ENCODE measurements at places on chromosomes 3 and 15.

DNA sequence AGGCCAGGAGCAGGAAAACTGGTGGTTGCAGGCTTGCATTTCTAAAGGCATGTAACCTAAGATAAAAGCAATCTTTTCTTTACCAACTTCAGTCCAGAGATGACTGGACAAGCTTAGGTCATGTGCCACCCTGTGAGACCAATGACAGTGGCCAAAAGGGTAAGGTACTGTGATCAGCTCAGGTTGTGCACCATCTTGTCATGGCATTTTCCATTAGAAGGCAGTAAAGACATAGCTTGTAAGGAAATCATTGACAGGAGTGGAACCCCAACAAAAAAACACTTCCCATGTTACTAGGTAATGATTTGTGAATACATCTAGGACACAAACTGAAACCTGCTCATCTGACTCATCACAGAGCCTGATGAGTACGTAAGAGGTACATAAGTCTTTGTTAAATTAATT is 35.2 kb downstream of the SSR3 start:
- peak; percentile 34 for DNase-seq

DNA sequence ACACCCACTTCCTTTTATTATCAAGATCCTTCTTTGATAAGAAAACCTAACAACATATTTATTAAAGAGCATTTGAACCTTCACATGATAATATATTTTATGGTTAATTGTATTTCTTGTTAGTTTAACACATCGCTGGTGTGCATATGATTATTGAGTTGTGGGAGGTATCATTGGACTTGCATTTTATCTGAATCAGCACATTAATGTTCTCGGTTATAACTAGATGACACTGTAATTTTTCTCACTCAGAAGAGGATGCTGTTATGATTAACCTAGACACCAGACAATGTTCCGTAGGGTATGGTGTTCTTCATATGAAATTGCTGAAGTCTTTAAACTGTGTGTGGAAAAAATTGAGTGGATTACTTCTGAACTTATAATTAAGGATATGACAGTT is 1188.3 kb upstream of the EPHA6 start:
- DNase-seq = no peak

- DNase-seq = no peak
Observed at GRCh38 chr3:115834068-115834467, 210.8 kb downstream of the GAP43 start.

GRCh38 chr3:122488262-122488973 is 26.3 kb downstream of the KPNA1 start:
- no peak for DNase-seq

GRCh38 chr3:171542976-171543375 is 82.8 kb upstream of the TNIK start:
- DNase-seq = no peak

- DNase-seq = no peak
Observed at GRCh38 chr15:50278496-50278895, 13.0 kb upstream of the HDC start.

DNA sequence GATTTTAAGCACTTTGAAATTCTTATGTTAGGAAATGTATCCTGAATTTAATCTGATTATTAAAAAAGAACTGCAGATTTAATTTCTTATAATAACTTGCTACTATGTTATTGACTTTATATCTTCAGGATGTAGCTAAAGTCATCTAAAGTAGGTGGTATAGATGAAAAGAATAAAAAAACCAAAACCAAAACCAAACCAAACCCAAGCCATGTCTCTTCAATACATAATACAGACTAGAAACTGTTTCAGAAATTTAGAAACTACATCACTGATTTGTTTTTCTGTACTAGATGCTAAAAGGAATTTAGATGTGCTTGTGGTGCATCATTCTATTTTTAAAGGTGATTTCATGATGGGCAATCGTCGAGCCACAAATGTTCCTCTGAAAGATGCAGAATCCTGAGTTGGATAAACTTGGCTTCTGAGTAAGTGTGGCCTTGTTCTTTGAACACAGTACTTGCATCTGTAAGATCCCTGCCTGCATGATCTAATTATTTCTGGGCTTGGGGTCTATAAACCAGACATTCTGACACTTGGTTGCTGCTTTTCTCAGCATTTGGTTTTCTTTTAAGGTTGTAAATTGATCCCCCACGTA is 287.1 kb upstream of the SUCLG2 start:
- no peak for DNase-seq

DNA sequence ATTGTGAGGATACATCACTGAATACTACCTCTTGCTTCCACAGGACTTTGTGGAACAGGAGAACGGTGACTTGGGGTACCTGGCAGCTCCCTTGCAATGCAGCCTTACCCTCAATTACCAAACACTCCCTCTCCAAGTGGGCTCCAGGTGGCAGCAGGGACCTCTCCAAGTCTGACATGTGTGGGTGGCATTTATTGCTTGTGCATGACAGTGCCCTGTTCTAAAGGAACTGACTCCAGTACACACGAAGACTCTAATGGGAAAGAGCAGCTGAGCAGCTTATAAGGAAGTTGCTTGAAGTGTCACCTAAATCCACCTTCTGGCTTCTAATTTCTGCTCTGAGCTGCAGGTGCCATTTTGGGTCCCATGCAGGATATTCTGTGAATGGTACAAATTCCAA is 174.1 kb upstream of the SLCO3A1 start:
- DNase-seq = no peak

DNA sequence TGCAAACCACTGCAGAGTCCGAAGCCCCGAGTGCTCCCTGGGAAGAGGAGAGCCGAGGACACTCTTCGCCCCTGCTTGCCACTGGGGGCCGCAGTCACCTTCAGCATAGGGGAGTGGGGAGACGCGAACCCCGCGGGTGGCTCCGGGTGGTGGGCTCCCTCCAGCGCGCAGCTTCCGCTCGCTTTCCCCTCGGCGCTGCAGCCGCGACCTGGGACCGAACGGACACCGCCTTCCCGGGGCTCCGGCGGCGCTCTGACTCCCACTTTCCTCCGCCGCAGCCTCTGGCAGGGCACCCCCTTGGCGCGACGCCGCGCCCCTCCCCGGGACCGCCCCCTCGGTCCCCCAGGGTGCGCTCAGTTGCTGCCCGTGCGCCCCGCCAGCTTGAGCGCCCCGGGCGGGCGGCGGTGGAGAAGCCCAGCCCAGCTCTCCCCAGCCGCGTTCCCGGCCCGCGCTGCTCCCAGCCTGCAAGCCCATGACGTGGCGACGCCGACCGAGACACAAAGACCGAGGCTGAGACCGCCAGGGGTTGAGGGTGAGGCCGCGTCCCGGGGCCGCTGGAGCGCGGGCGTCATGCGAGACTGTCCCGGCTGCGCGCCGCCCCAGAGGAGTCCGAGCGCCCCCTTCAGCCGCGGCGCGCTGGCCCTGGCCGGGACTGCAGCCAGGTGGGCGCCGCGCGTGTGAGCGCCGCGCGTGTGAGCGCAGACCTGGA is at the start of gene MINAR1:
TSS of gene MINAR1 (plus strand) at position 701 of the 709 bp plus-strand sequence. CDS start 23,812 bp downstream, outside the sequence.
- DNase-seq = peak; percentile 11

- no peak for DNase-seq
Observed at GRCh38 chr15:98855067-98855814, 152.4 kb downstream of the PGPEP1L start.

- no peak for DNase-seq
Observed at GRCh38 chr3:192042116-192042515, 581.2 kb downstream of the PYDC2 start.

- no peak for DNase-seq
Observed at GRCh38 chr3:23781051-23781450, 24.7 kb upstream of the UBE2E1 start.

DNA sequence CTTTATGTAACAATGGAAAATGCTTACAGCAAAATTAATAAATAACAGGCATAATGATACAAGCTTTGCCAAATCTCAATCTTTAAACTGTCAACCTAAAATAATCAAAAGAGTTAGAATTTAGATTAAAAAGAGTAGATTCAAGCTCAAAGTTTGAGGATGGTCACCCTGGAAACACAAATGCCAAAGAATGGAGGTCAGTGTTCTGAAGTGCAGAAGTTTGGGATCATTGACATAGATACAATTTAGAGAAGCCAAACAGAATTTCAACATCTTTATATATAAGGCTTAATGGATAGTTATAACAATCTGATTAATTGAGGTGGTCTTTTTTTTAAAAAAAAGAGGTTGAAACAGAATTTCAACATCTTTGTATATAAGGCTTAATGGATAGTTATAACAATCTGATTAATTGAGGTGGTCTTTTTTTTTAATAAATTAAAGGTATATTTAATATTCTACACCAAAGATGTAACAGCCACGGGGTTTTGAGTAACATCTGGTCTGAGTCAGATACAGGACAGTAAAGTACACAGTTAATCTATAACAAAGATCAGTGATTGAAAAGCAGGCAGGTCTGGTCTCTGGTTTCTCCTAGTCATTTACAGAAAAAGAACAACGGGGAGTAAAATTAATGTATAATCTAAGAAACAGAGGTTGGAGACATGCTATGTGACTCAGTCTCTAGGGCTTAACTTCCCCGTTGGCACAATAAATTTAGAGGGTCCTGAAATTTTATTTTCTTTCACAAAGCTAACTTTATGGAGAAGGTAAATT is 490.7 kb downstream of the GBE1 start:
- DNase-seq = no peak

- no peak for DNase-seq
Observed at GRCh38 chr15:92715758-92716157, 60.2 kb upstream of the FAM174B start.

DNA sequence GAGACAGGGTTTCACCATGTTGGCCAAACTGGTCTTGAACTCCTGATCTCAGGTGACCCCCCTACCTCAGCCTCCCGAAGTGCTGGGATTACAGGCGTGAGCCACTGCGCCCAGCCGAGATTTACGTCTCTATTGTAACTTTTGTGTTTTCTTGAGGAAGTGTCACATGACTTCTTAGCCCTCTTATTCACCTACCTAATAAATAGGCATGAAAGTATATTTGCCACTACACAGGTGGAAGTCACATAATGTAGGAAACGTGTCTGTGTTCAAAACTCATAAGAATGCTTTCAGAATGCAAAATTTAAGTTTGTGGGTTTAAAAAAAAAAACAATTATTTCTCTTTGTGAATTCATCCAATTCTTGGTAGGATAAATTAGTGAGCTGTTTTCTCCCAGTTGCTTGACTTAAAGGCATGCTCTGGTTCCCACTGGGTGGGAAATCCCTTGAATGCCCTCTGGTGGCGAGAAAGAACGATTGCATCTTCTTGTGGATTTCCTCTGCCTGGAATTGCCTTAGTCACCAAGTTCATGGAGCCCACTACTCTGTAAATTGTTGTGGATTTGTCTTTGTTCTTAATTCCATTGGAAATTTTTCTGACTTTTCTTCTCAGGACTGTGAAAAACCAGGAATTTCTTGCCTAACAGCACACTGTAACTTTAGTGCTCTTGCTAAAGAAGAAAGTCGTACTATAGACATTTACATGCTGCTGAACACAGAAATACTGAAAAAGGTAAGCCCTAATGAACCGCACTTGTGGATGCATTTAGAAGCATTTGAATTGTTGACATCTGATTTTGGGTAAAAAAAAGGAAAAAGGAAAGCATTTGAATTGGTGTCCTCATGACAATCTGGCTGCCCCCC is 82.2 kb upstream of the CTDSPL start:
- DNase-seq = peak; percentile 37

DNA sequence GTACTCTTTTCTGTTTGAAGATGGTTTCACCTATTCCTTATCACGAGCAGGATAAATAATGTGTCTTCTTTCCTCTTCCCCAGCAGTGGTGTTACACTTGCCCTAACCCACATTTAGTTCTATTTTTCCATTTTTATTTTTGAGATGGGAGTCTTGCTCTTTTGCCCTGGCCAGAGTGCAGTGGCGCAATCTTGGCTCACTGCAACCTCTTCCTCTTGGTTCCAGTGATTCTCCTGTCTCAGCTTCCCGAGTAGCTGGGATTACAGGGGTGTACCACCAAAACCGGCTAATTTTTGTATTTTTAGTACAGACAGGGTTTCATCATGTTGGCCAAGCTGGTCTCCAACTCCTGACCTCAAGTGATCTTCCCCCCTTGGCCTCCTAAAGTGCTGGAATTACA is 372.4 kb downstream of the FOXP1 start:
- no peak for DNase-seq

DNA sequence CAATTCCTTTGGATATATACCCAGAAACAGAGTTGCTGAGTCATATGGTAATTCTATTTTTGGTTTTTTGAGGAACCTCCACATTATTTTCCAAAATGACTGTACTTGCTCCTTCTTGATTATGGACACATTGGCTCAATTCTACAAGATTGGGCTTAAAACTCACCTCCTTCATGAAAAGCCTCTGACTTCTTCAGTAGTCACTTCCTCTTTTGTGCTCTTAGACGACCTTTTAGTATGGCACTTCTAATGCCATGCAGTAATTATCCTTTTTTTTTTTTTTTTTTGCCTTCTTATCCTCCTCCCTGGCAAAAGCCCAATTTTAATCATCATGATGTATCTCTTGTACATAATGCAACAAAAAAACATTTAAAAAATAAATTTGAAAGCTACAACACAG is 33.0 kb upstream of the ABHD17C start:
- DNase-seq = no peak

- no peak for DNase-seq
Observed at GRCh38 chr3:47890126-47890827, 87.3 kb downstream of the DHX30 start.

- DNase-seq = no peak
Observed at GRCh38 chr3:66404197-66404596, 96.6 kb downstream of the LRIG1 start.

- DNase-seq = no peak
Observed at GRCh38 chr3:178325330-178325729, 210.9 kb upstream of the KCNMB2 start.

DNA sequence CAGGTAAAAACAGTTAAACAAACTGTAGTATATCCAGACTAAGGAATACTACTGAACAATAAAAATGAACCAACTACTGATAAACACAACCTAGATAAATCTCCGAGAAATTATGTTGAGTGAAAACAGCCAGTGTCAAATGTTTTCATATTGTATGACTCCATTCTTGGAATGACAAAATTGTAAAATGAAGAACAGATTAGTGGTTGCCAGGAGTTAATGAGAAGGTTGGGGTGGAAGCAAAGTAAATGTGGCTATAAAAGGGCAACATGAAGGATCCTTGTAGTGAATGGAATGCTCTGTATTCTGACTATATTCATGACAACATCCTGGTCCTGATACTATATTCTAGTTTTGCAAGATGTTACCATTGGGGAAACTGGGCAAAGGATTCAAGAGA is 27.5 kb upstream of the ACKR4 start:
- no peak for DNase-seq

GRCh38 chr3:42984701-42985100 is 5.6 kb downstream of the GASK1A start:
- no peak for DNase-seq

DNA sequence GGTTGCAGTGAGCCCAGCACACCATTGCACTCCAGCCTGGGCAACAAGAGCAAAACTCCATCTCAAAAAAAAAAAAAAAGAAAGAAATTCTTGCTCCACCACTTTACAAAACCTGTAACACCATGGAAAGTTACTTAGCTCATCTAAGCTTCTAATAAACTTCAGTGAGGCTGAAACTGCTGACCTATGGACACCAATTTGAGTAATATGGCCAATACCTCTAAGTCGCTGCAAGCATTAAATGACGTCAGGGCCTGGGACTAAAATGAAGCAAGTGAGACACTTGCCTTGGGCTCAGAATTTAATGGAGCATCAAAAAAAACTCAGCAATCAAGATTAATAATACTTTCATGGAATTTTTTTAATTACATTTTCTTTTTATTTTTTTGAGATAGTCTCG is 42.5 kb downstream of the ZMAT3 start:
- no peak for DNase-seq

- DNase-seq = peak; percentile 66
Observed at GRCh38 chr3:36911990-36912804, 32.7 kb downstream of the TRANK1 start.

- no peak for DNase-seq
Observed at GRCh38 chr15:25173241-25174028, 218.6 kb downstream of the SNRPN start.
